Posterior vena cava (tissue), 2 donors: ENCODE measurements at places on chromosomes 2 and 18. TPM values are rescaled to one million over a fixed set of nuclear protein-coding genes. Genes with fewer than 3 reads are reported as not detected.

CDH2 gene
- 6.0 TPM for total RNA-seq

SULT1C3 gene
- total RNA-seq: not detected

VSNL1 gene
- total RNA-seq: not detected

IL37 gene
- total RNA-seq: not detected

- DNase-seq: no peak
These were observed 14.3 kb downstream of the NPC1 start for GRCh38 chr18:23572012-23572411.

DNA sequence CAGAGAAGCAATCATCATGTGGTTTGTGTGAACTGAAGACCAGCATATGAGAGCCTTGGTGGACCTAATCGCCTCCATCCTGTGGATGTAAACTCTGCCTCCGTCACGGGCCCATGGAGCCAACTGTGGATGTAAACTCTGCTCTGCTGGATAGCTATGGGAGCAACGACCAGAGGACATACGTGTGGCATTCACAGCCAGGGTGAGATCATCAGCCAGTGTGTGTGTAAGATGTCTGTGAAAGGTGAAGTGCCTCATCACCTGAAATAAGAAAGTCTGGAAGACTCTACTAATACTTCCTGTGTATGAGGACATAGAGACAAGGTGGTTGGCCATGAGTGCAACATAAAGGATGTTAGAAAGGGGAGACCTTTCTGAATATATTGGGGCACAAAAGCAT, 63.5 kb downstream of the CYB5A start:
- DNase-seq: no peak

- no peak for DNase-seq
These were observed 231.9 kb downstream of the RND3 start for GRCh38 chr2:150255528-150255927.

- DNase-seq: no peak
These were observed 85.9 kb upstream of the ACSL3 start for GRCh38 chr2:222774941-222775340.

- DNase-seq: peak; percentile 84
These were observed 7.4 kb downstream of the DLX2 start for GRCh38 chr2:172095146-172095904.

DNA sequence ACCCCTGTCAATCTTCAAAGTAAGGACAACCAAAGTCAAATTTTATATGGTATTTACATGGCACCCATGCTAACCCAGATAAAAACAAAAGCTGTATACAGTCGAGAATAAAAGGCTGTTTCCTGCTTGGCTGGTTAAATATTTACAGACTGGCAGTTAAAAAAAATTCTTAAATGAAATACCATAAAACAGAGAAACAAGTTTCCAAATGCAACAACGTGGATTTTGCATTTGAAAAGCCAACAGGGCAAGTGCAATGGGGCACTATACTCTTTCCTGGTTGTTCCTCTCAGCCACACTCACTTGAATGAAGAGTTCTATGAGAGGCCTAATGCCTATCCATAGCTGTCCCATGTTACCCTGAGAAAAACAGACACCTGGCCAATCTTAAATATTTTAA, 6.1 kb upstream of the NR4A2 start:
- DNase-seq: no peak

GRCh38 chr18:28125051-28125450, 51.9 kb downstream of the CDH2 start:
- no peak for DNase-seq

DNA sequence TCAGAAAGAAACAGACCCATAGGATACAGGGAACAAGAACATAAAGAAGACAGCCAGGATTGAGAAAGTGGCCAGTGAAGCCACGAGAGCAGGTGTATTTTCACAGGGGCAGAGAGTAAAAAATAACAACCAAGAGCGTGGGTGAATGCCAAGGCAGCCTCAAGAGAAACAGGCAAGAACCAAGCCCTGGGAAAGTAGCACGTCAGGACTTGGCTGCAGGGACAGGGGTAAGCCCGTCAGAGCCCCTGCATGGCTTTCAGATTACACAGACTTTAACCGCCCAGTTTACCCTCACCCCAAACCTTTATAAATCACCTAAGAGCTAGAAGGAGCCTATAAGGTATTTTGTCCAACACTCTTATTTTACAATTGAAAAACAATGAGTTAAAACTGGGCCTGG, 43.7 kb downstream of the ARL4C start:
- DNase-seq: no peak

GRCh38 chr2:176518823-176519222, 249.6 kb downstream of the MTX2 start:
- DNase-seq: no peak
